SW480 (cell line): ENCODE measurements at places on chromosomes 7 and 10.

GRCh38 chr7:28754027-28754426, 204.1 kb downstream of the TRIL start:
- DNase-seq, result peak; percentile 42

GRCh38 chr10:21057989-21058388, 160.9 kb upstream of the NEBL start:
- DNase-seq, result no peak

GRCh38 chr7:51350546-51350896, 33.9 kb upstream of the COBL start:
- DNase-seq, result no peak

DNA sequence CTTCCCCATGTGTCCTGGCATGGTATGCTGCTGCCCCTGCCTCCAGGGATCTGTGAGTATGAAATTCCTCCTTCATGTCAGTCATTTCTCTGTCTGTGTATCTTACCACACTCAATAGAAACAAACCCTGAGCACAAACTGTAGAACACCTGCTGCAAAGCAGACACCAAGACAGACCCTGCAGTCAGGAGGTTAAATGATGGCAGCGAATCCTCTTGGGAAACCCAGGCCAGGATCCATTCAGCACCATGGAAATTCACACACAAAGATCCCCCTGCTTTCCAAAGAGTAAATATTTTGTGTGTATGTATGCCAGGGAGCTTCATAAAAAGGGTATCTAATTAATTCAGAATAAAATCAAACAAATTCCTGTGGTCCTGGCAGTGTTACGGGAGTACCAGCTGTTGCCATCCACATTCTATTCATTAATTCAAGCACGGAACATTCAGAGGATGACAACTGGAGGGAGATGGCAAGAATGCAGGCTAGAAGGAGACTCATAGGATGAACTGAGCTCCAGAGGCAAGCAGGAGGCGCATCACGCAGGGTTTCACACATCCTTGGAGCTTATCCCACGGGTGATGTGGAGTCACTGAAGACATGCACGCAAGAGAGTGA, 14.8 kb downstream of the ITIH5 start:
- DNase-seq, result no peak

GRCh38 chr10:110529596-110530011, 31.9 kb downstream of the DUSP5 start:
- DNase-seq, result no peak

DNA sequence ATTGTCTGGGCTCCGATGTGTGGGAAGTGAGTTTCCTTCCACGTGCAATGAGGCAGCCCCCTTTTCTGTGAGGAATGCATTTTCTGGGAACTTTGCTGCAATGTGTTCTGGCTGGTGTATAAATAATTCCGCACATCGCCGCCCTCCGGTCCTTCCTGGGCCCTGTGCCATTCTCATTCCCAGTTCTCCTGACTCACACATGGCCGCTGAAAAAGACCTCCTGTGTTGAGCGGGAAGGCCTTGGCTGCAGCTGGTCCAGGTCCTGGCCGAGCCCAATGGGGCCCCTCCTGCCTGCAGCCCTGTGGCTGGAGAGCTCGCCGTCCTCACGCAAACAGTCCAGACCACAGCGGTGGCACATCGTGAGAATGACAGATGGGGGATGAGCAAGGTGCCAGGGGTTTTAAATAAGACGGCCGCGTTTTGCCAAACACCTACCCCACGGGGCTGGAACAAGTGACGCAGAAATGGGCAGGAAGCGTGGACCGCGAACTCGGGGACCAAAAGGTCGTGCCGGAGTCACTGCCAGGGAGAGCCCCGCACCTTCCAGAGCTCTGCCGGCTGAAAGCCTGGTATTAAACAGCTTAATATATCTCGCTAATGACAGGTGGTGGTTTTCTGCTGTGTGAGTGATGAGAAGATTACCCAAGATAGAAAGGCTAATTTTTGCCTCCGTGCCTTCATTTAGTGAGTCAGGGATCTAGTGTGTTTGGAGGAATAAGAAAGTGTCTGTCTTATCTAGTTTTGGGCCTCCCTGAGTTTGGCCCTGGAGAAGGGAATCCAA, 37.0 kb downstream of the FAM20C start:
- no peak for DNase-seq

DNA sequence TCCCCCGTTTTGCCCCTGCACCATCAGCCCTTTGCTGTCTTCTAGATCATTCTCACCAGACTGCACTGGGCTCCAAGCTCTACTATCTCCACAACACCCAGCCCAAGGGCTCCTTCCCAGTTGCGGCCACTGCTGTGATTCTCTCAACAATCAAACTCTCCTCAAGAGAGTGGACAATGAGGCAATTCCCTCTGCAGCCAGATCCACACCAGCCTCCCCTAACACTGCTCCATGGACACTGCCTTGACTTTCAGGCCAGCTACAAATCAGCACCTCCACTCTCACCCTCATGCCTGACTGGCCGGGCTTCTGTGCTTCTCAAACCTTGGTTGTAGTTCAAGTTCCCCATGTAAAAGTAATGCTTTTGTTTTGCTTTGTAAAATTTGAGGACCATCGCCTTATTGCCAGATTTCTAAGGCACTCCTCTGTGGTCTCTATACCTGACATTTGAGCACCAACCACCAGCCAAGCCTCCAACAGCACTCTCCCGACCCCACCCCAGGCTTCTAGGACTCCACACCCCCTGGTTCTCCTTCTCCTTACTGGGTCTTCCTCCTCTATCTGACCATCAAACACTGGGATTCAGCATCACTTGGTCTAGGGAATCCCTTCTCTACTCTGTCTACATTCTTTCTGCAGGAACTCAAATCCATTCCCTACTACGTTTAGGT, 45.4 kb downstream of the PPIF start:
- DNase-seq, result no peak

- no peak for DNase-seq
Observed at GRCh38 chr7:149071641-149072437, 18.7 kb downstream of the ZNF786 start.

- no peak for DNase-seq
Observed at GRCh38 chr10:74969093-74969492, 142.4 kb upstream of the SAMD8 start.

DNA sequence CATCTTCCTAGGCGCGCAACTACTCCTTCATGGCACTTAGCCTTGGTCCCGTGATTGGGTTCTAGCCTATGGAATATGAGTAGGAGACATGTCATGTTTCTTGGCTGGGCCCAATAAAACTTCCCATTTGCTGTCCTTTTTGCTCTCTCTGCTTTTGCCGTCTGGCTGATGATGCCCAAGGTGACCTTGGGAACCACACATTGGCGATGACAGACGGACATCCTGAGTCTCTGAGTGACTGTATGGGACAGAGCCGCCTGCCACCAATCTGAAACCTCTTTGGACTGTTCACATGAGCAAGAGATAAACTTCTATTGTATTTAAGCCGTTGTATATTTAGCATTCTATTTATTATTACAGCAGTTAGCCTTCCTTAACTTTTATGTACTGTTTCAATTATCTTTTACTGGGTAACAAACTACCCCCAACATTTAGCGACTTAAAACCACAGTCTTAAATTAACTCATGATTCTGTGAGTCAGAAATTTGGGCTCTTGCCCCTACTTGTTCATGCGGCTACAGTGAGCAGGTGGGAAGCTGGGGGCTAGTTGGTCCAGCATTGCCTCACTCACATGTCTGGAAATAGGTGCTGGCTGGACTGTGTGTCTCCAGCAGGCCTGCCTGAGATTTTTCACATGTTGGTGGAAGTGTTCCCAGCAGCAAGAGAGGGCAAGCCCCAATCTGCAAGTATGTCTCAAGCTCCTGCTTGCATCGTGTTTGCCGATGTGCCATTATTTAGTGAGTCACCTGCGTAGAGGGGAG, 71.7 kb downstream of the NOD1 start:
- no peak for DNase-seq

GRCh38 chr10:6068422-6068821, 6.3 kb upstream of the IL2RA start:
- no peak for DNase-seq

DNA sequence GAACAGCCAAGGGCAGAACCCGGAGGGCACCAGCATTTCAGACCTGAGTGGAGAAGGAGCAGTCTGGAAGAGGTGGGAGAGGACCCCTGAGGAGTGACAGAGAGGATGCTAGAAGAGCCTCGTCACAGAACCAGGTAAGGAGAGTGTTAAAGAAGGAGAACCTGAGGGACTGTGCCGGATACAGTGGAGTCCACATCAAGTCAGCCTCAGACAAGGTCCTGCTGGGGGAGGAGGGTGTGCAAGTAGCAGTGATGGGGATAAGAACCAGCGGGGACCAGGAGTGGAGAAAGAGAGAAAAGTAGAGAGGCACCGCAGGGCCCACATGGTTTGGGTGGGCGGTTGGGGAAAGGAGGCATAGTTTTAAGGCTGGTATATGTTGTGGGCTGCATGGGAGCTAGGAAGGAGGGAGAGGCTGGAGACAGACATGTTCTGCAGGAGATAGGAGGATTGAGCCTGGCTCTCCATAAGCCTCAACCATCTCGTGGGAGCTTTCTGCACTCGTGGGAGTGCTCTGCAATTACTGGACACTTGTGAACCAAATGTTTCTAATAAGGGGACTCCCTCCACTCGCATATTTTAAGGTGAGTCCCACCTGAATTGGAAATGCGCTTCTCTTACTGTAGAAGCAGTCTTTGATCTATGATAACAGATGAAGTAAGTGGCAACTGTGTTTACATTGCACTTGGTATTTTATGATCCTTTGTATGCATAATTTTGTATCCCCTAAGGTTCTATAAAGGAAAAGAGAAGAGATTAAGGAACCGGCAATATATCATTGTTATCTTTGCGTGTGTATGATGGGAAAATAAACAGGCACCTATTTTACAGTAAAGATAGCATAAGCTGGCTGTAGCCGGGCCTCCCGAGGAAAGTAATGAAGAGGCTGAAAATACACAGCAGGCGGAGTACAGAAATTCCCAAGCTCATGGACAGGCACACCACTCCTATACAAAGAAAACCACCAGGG, 154.8 kb downstream of the ADAM12 start:
- DNase-seq, result no peak

DNA sequence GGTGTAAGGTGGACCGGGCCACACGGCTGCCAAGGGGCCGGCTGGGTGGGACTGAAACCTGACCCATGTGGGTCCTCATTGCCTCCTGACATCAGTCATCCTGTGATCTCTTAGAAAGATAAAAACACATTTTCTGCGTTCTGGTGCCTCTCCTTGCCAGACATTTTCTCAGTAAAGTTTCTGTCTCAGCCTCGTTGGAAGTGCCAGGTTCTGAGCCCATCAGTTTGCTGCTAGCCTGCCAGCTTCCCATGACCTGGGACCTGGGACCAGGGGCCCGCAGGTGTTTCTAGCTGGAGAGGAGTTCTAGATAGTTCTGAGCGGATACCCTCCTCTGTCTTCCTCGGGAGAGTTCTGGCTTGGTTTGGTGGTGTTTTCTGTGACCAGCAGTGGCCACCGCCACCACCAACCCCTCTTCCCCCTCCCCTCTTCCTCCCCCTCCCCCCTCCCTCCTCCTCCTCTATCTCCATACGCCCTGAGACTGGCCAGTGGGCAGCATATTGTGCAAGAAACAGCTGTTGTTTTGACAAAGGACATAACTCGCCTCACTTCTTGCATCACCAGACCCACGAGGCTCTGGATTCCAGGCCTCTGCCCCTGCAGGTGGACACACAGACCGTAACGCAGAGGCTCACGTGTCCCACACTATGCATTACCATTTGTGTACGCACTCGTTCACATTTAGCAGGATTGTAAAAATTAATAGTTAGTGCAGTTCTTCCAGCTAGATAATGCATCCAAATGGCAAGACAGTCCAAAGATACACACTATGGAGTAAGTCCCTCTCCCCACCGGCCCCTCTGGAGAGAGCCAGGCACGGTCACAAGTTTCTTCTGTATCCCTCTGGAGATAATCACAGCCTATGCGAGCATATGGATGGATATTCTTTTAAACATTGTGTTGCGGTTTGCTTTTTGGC, 94.6 kb downstream of the CUX1 start:
- no peak for DNase-seq

- DNase-seq, result no peak
Observed at GRCh38 chr7:88771417-88771816, 11.9 kb downstream of the ZNF804B start.

GRCh38 chr7:16926861-16927260, 45.1 kb upstream of the AGR3 start:
- no peak for DNase-seq

DNA sequence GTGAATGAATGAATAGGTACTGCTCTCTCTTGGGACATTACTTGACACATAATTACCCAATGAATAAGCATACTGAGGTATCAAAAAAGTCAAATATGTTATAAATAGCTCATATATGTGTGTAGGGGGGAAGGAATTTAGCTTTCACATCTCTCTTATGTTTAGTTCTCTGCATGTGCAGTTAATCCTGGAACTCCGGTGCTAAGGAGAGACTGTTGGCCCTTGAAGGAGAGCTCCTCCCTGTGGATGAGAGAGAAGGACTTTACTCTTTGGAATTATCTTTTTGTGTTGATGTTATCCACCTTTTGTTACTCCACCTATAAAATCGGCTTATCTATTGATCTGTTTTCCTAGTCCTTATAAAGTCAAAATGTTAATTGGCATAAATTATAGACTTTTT, 1.2 kb downstream of the CFTR start:
- DNase-seq, result no peak
